ENCODE measurements at places on chromosomes 1 and 21.

DNA sequence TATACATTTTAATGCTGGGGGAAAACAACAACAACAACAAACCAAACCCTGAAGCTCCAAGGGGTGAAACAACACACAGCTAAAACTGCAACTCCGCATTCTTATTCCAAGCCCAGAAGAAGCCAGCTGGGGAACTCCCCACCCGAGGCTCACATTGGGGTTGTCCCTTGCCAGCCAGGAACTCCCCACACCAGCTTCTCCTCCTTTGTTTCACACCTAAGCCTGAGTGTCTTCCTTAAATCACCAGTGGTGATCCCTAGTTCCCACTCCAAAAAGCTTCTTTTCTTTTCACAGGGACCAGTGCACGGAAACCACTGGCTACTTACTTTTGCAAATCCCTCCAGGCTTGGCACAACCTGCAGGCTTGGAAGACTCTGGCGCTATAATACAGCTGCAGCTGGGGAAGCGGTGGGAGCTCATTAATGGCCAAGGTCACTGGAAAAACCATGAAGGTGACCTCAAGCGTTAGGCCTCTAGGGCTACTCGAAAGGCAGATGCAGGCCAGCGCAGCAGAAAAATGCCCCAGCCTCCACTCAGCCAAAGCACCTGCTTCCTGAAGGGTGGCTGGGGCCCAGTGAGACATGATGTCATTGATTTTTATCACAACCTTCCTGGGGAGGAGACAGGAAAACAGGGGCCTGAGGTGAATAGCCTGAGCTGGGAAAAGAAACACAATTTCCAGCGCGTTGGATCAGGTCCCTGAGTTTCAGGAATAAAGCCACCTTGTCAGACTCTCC, 40.1 kb downstream of the TLR5 start:
- no peak for DNase-seq

GRCh38 chr1:91613595-91613994, 112.9 kb downstream of the CDC7 start:
- DNase-seq: no peak

DNA sequence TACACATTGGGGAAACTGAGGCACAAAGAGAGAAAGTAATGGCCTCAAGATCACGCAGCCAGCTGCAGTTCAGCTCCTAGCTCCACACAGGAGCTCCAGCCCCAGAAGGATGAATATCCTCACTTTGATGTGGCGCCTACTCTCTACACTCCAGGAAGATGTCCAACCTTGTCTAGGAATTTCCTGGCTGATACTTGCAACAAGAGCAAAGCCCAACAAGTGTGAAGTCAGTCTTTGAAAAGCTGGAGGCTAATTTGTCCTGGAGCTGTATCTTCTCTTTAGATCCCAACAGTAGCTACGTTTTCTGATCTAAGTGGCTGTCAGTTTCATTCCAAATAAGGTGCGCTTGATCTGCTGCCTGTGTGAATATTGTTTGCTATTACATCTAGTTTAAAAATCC, 344.9 kb downstream of the PTPRU start:
- no peak for DNase-seq

DNA sequence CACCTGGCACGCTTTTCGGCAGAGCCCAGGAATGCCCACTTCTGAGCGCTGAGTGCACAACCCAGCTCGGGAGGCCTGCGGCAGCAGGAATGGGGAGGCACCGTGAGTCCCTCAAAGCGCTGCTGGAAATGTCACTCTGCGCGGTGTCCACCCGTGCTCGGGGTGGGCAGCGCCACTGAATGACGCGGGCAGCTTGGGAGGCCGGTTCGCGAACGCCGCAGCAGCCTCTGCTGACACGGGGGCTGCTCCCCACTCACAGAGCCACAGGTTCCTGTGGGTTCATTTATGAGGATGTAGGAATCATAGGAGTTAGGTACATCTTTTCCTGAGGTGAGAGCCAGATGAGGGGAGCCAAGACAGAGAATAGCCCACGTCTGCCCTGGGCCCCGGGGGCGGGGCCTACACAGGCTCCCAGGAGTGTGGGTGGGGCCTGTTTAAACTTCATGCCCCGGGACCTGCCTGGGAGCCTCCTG, 146.7 kb upstream of the COL6A1 start:
- no peak for DNase-seq

DNA sequence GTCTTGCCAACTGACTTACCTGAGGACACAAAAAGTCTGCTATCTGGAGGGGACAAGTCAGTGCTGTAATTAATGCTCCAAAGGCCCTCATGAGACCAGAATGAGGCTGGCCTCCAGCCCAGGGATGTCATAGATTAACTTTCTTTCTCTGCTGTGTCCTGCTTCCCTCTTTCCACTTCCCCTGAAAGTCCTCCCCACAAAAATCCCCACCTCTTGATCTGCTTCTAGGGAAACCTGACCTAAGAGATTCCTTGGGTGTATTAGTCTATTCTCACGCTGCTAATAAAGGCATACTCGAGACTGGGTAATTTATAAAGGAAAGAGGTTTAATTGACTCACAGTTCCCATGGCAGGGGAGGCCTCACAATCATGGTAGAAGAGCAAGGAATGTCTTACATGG, 39.2 kb downstream of the RUNX3 start:
- no peak for DNase-seq

- no peak for DNase-seq
These were observed 54.5 kb upstream of the LHX8 start for GRCh38 chr1:75079538-75080290.

DNA sequence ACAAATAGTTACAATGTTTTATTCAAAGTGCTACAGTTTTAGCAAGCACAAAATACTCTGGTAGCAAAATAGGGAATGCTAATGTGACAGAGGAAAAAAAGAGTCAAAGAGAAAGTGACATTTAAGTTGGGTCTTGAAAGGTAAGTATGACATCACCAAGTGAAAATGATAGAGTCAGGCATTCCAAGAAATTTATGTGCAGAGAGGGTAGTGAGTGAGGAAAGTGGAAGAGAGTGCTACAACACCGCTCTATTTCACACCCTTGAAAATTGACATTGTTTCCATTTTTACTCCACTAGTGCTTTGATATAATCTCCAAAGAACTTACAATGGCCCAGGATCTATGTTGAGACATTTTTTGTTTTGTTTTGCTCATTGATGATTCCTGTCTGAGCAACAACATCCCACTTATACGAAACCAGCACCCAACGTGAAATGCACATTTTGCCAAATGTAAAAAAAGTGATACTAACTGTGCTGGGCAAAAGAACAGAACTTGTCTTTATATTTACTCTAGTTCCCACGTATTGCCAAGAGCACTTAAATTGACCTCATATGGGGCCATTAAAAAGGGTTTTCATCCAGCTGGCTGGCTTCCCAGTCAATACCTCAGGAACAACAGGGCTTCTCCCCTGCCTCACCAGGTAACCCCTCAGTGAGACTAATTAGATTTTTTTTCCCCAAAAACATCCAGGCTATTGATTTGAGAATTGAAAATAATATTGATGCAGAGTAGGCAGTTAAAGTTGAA, 206.3 kb upstream of the NR5A2 start:
- DNase-seq: no peak

DNA sequence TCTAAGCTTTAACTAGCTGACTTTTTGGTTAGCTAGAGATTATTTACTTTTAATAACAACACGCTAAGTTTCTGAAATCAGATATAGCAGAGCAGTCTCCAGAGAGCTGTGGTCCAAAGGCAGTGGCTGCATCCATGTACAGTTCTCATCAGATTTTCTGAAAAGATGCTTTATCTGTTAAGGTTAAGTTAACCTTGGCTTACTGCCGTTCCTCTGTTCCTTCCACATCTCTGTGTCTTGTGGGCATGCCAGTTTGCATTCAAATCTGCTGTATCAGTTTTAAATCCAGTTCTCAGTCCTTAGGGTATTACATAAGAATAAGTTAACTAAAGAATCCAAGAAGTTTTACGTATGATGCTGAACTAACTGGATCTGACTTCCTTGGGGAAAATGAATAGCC, 46.8 kb downstream of the SPATA46 start:
- no peak for DNase-seq

GRCh38 chr1:78839704-78840277, 166.7 kb downstream of the ADGRL4 start:
- peak; percentile 41 for DNase-seq

GRCh38 chr1:198937231-198938031, 298.6 kb downstream of the PTPRC start:
- peak; percentile 74 for DNase-seq

DNA sequence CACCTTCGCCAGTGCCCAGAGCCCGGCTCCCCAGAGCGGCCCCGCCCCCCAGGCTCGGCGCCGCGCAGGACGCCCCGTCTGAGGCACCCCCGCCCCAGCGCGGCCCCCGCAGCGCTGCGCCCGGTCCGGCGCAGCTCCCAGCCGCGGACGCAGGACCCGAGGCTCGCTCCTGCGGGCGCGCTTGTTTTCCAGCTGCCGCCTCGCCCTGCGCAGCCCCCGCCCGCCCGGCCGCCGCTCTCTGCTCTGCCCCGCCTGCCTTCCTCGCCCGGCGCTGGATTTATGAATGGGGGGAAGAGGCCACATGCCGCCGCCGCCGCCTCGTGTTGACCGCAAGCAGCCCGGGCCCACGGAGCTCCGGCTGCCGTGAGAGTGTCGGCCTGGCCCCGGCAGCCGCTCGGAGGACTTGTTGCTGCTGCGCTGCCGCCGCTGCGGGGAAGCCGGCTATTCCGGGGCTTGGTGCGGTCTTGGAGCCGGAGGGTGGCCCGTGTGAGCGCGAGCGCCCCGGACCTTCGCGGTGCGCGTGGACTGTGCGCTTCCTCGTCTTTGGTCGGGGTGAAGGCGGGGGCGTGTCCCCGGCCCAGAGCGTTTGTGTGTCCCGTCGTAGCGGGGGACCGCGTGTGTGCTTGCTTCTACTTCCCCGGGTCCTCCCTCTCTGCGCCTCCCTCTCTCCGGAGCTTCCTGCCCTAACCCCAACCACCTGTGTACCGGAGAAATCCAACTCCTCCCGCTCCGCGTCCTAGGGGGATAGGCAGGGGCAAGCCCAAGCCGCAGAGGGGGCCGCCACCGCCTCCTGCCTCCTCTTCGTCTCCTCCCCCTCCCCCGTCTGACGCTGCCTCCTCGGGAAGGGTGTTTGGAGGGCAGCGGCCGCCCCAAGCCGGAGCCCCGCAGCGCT, 736 bp downstream of the KCNC4 start:
- DNase-seq: peak; percentile 51

DNA sequence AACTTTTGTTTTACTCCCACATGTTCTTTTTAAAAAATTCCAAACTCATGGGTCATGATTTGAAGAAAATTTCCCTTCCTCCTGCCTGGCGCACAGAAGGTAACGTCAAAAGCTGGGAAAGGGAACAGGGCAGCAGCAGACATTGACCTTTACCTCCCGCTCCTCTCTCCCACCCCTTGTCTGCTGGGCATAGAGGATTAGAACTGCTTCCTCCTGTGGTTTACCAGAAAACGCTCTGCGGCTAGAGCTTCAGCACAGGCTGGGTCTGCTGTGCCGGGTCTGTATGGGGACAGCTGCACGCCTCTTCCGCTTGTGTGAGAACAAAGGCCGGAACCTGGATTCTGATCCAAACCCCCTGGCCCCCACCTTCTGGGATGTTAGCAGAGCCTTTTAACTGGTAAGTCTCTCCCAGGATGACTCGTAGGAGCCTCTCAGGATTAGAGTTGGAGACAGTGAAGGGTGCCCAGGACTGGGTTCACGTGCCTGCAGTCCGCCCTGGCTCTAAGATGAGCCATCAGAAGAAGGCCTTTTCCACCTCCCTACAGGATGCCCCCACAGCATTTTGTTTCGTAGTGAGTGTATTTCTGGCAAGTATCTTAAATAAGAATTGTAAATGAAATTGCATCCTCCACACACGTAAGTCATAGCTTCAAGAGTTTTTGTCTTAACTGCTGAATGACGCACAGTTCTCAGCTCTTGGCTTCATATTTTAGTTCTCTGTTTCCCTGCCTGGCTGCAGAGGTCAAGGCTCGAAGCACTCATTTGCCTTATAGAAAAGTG, 5.2 kb downstream of the H6PD start:
- DNase-seq: peak; percentile 41

DNA sequence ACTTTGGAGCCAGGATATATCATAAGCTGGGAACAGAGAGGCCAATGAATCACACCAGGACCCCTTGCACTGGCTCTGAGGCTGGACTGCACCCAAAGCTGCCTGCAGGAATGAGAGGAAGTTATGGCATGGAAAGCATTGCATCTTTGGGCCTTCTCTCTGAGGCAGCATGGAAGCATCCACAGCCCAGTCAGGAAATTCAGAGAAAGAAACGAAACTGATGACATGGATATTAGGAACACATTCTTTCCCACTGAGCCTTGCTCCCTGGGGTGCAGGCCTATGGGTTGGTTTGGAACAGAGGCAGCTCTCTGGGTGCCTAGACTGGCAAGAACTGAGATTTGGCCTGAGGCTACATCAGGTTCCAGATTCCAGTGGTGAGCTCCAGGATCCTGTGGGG, 98.6 kb downstream of the NGF start:
- no peak for DNase-seq

DNA sequence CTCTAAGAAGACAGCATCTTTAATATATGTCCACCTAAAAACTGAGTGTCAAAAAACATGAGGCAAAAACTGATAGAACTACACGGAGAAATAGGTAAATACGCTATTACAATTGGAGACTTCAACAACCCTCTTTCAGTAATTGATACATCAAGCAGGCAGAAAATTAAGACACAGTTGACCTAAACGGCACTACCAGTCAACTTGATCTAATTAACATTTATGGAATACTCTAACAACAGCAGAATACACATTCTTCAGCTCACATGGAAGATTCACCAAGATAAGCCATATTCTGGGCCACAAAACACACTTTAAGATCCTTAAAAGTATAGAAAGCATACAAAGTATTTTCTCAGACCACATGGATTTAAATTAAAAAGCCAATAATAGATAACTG, 137.6 kb downstream of the CLIC6 start:
- DNase-seq: no peak

- peak; percentile 69 for DNase-seq
These were observed at the start of gene ZDHHC18 for GRCh38 chr1:26826261-26827105. ZDHHC18 (plus strand) TSS chr1:26826688; CDS start chr1:26826805, 117 bp downstream.

DNA sequence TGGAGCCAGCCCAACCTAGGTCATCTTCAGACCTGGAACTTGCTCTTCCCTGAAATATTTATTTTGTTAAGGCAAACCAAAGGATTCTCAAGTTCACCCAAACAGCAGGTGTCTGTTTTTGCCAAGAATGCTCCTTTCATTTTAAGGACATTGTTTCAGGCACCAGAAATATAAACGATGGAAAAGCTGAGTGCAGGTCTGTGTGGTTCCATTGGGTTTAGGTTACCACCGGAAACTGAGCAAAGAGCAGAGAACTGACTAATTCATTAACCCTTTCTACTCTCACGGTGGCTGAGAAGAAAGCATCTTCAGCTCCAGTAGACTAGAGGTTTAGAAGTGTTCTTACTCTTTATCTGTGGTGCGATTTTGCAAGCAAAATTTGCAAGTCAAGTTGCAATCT, 38.0 kb upstream of the ZC3H11B start:
- no peak for DNase-seq

- DNase-seq: no peak
These were observed 10.1 kb downstream of the ATG4C start for GRCh38 chr1:62794053-62794452.

- DNase-seq: no peak
These were observed 3.1 kb upstream of the DDR2 start for GRCh38 chr1:162629077-162629627.

DNA sequence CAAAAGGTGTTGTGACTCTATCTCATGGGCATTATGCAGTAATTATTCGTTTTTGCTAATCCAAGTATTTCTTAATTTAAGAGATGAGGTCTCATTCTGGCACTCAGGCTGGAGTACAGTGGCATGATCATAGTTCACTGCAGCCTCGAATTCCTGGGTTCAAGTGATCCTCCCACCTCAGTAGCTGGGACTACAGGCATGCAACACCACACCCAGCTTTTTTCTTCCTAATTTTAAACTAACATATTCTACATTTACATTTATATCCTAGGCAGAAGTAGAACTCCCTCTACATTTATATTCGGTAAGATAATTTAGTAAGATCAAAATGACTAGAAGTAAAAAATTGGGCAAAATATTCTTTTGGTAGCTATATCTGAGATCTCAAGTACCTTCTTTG, 50.5 kb upstream of the RBM34 start:
- DNase-seq: no peak

Data from CD4-positive, alpha-beta T cell treated with Interleukin-2 at 100 ng/mL for 4 hours (primary cell).